Stimulated activated CD4-positive, alpha-beta T cell treated with anti-CD3 and anti-CD28 coated beads, Interleukin-12 subunit alpha, Interleukin-12 subunit beta, amount 100 ng/mL, for 48 hours (primary cell): ENCODE measurements at places on chromosomes 6 and 20.

GRCh38 chr6:9398767-9399373, 963.5 kb upstream of the SLC35B3 start:
- DNase-seq: no peak

- DNase-seq: no peak
Measured at GRCh38 chr20:24584538-24585356, 115.3 kb downstream of the SYNDIG1 start.

GRCh38 chr6:150627585-150628025, 27.9 kb downstream of the PLEKHG1 start:
- no peak for DNase-seq

DNA sequence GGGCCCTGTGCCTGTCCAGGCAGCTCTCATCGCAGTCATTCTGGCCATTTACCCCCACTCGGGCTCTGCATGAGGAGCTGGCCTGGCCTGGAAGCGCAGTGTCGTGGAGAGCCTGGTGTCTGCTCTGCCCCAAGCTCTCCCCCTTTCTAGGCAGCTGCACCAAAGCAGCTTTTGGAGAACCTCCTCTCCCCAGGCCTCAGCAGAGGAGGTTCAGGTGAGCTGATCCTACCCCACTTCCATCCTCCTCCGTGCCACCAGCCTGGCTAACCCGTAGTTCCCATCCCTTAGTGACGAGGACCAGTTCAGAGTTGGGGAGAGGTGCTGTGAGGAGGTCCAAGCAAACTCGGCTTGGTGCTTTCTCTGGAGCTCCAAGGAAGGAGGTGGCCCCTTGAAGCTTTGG, 30.5 kb upstream of the PHACTR3 start:
- no peak for DNase-seq

DNA sequence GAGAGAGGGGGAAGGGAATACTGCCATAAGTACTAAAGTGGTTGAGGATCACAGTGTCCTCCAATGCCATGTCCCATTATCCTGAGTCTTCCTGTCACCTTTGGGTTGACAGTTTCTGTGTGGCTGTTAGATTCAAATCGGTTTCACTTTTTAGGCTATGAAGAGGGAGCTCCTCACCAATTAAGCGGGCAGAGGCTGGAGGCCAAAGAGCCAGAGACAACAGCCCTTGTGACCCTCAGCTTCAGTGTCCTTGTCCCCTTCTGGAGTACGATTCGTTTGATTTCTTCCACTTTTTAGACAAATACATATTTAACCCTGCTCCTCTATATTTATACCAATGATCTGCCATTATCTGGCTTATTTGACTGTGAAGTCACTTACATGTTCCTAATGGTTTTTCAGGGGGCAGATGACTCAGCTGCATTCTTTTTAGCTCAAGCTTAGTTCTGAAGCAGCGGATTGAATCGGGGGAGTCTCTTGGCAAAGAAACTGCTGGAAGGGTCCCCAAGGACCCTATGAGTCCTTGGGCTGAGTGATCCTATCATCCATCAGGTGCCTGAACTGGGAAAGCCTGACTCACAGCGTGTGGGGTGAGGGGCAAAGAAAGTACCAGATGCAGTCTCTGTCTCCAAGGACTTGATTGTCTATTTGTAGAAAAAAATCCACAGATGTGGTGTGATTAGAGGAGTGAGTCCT, 18.2 kb downstream of the FERMT1 start:
- DNase-seq: no peak

GRCh38 chr6:90214461-90214860, 82.2 kb downstream of the BACH2 start:
- no peak for DNase-seq

DNA sequence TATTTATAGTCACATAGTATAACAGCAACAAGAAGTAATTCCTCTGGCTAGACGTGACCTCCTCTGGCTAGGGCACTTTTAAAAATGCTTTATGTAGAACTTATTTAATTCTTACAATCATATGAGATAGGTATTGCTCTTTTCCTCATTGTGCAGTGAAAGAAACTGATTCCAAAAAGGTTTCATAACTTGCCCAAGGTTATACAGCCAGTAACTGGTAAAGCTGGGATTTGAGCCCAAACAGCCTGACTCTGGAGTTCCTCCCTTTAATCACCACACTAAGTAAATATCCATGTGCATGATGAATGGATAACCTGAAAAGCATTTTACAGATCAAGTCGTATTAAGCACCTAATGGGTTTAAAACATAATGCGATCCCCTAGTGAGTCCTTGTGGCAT, 214.6 kb downstream of the PRL start:
- DNase-seq: no peak

DNA sequence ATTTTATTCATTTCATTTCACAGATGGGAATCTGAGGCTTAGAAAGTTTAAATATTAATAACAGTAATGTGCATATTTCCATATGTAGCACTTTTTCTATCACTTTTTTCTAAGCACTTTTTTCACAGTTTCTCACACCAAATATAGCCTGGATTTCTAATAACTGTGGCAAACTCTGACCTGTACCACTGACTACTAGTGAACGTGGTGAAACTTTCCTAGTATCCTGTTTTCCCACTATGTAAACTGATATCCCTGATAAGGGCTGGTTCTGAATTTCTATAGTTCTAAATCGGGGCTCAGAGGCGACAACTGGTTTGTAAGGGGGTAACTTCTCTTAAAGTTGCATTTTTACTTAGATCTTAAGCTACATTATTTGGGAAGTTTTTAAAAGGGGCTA, 32.6 kb downstream of the MAP7 start:
- no peak for DNase-seq

- no peak for DNase-seq
Measured at GRCh38 chr6:11398451-11399326, 138.9 kb upstream of the TMEM170B start.

GRCh38 chr6:30654798-30655742, 8.1 kb downstream of the C6orf136 start:
- no peak for DNase-seq

DNA sequence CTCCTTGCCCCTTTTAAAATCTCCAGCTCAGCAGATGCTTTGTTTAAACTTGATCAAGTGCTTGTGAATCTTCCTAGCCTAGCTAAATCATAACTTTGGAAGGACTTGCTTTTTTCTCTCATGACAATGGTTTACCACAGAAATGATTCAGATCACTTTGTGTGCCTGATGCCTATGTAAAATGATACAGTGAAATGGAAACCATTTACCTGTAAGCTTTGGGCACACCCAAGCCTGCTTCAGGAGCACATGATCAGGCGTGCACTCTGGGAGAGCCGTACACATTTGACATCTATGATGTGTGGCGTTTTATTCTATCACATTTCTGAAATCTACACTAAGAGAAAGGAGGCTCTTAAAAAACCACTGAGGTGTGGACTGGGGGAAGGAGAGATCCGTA, 41.1 kb downstream of the PTPN1 start:
- no peak for DNase-seq
